ENCODE measurements at places on chromosomes 5 and 9. TPM values are rescaled to one million over a fixed set of nuclear protein-coding genes. Genes with fewer than 3 reads are reported as not detected.

- DNase-seq, result no peak
- peaks cover 5% of the 10 kb centered on the region for H3K4me1 ChIP-seq
- H3K27me3 ChIP-seq, result no peaks in the 10 kb centered on the region
- peaks cover 55% of the 10 kb centered on the region for H3K36me3 ChIP-seq
Observed at GRCh38 chr9:19288081-19288480, 57.6 kb downstream of the DENND4C start.

DNA sequence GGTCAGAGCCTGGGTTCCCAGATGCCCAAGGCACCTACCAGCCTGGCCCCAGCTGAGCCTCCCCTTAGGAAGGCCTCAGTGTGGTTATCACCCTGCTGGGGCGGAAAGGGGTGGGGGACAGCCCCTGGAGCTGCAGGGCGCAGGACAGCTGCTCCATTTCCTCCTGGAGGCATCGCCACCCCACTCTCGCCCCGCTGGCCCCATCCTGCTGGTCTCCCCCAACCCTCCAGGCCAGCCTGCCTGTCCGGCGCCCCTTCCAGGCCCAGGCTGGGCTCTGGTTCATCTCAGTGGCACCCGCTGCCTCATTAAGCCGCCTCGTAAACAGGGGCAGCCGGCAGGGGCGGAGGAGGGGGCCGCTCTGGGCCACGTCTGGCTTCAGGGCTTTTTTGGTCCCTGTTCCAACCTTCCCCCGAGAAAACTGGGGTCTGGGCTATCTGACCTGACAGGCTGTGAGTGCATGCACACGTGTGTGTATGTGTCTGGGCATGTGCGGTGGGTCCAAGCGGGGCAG is 30.8 kb upstream of the ENHO start:
- peaks cover 13% of the 10 kb centered on the region for H3K27me3 ChIP-seq
- H3K27ac ChIP-seq, result no peak overlapping the region
- no peaks in the 10 kb centered on the region for H3K4me1 ChIP-seq
- DNase-seq, result no peak
- no peak overlapping the region for H3K4me3 ChIP-seq

DNA sequence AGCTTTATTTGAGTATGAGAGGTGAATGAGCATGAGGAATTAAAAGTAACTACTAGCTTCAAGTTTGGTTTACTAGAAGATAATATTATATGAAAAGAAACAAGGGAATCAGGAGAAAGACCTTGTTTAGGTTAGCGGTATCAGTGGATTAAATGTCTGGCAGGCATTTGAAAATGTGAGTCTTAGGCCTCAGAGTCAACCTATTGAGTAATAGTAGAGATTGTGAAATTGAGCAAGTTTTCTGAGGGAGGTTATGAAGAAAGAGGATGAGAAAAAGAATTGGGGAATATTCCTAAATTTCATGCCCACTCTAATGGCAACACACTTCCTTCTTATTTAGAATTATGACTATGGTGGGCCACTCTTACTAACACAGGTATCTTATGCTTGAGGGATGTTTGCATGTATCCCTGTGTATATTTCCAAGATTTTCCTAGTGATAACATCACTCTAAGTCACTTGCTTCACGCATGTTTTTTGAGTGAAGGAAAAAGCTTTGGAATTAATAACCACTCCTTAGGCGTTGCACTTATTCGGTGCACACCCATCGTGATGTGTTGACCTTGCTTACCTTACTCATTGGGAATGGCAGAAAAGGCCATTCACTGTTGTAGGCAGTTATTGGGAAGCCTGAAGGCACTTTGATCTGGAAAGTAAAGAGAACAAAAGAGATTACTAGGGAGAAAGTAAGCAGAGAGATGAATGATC is 8.2 kb upstream of the ELL2 start:
- no peaks in the 10 kb centered on the region for H3K27me3 ChIP-seq
- H3K4me3 ChIP-seq, result no peak overlapping the region
- DNase-seq, result peak; percentile 75
- no peaks in the 10 kb centered on the region for H3K4me1 ChIP-seq
- no peaks in the 10 kb centered on the region for H3K36me3 ChIP-seq
- H3K27ac ChIP-seq, result no peak overlapping the region

Gene OR2S2
- not detected for total RNA-seq

DNA sequence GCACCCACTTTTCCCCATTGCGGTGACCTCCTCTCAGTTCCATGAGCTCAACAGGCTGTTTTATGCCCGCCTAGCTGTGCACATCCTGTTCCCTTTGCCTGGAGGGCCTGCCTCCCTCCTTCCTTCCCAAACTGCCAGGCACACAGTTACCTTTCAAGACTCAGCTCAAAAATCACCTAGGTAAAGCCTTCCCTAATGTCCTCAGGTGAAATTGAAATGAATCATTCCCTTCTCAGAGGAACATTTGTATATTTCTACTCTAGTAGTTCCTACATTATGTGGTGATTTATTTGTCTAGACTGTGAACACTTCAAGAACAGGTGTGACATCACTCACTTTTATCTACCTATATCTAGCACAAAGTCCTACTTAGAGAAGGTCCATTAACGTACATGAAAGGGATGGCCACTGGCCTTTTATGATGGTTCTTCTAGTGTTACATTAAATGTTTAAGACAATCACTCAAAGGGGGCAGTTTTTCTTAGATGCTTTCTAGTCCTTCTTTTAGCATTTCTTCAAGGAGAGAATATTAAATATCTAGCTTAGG is 103.5 kb upstream of the EQTN start:
- H3K4me3 ChIP-seq, result no peak overlapping the region
- no peak overlapping the region for H3K27ac ChIP-seq
- no peaks in the 10 kb centered on the region for H3K27me3 ChIP-seq
- DNase-seq, result no peak
- H3K36me3 ChIP-seq, result no peaks in the 10 kb centered on the region
- H3K4me1 ChIP-seq, result peaks cover 16% of the 10 kb centered on the region

- no peak for DNase-seq
- no peaks in the 10 kb centered on the region for H3K4me1 ChIP-seq
- H3K27ac ChIP-seq, result no peak overlapping the region
- H3K4me3 ChIP-seq, result no peak overlapping the region
- H3K27me3 ChIP-seq, result no peaks in the 10 kb centered on the region
Observed at GRCh38 chr5:33761139-33761538, 130.7 kb downstream of the ADAMTS12 start.

- H3K4me1 ChIP-seq, result no peaks in the 10 kb centered on the region
- H3K27me3 ChIP-seq, result peaks cover 46% of the 10 kb centered on the region
- no peak overlapping the region for H3K27ac ChIP-seq
- no peak overlapping the region for H3K4me3 ChIP-seq
- H3K36me3 ChIP-seq, result no peaks in the 10 kb centered on the region
Observed at GRCh38 chr9:126066131-126066530, 260.5 kb upstream of the MVB12B start.

DNA sequence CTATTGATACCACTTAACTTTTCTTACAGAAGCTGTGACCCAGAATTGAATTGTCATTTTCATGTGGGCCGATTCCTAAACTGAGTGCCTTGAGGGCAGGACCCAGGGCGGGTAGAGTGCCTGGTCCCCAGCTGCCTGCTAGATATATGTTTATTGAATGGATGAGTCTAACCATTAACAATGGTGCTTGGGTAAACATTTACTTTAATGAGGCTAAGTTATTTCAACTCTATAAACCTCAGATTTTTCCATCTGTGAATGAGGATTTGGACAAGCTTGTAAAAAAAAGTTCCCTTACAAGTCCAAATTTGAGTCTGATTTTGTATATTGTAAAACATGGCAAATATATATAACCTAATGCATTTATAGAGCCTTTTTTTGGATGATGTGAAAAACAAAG is 181.8 kb upstream of the ELL2 start:
- no peak for DNase-seq
- H3K36me3 ChIP-seq, result no peaks in the 10 kb centered on the region
- H3K27me3 ChIP-seq, result no peaks in the 10 kb centered on the region
- peak overlapping the region; percentile 23 for H3K27ac ChIP-seq

- no peak for DNase-seq
- H3K27ac ChIP-seq, result no peak overlapping the region
- no peak overlapping the region for H3K4me3 ChIP-seq
Observed at GRCh38 chr9:16653491-16654399, 216.7 kb downstream of the BNC2 start.

GRCh38 chr9:69649566-69650250 is 22.5 kb downstream of the APBA1 start:
- H3K27ac ChIP-seq, result no peak overlapping the region
- H3K36me3 ChIP-seq, result no peaks in the 10 kb centered on the region
- no peak overlapping the region for H3K4me3 ChIP-seq
- H3K27me3 ChIP-seq, result peaks cover 19% of the 10 kb centered on the region
- DNase-seq, result no peak

DNA sequence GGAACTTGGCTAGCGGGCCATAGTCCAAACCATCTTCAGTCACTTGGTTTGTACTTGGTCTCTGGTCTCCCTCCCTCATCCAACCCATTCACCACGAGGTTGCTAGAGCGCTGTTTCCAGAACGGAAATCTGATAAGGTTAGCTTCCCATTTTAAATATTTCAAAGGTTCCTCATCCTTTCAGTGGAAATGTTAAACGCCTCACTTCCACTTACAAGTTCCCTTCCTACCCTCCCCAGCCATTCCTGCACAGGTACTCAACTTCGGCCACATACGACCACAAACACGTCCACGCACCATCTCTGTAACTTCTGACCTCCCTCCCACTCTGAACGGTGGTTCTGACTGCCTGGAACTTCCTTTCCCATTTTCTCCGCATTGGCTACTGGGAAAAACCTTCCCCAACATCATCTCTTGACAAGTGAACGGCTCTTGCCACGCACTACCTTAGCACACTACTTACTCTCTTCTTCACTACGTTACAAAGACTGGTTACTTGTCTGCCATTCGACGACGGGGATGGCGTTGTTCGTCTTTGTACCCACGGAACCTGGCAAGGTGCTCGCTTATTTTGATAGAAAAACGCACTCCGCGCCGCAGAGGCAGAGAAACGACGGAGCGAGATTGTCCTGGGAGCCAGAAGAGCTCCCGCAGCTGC is 629 bp downstream of the CCNH start:
- H3K27ac ChIP-seq, result peak overlapping the region; percentile 95
- H3K4me3 ChIP-seq, result peak overlapping the region; percentile 85
- H3K27me3 ChIP-seq, result no peaks in the 10 kb centered on the region

GRCh38 chr5:76445063-76445462 is 42.0 kb downstream of the IQGAP2 start:
- no peak overlapping the region for H3K4me3 ChIP-seq
- H3K27ac ChIP-seq, result no peak overlapping the region
- no peak for DNase-seq
- H3K36me3 ChIP-seq, result no peaks in the 10 kb centered on the region
- H3K27me3 ChIP-seq, result peaks cover 13% of the 10 kb centered on the region

Gene CTSV
- 1.9 TPM for total RNA-seq

Gene ACOT12
- not detected for total RNA-seq

Gene PAX5
- total RNA-seq, result not detected

- no peak overlapping the region for H3K27ac ChIP-seq
- H3K4me1 ChIP-seq, result peaks cover 27% of the 10 kb centered on the region
- H3K36me3 ChIP-seq, result peaks cover 14% of the 10 kb centered on the region
- H3K27me3 ChIP-seq, result no peaks in the 10 kb centered on the region
Observed at GRCh38 chr5:72268753-72269410, 51.2 kb downstream of the MRPS27 start.

GRCh38 chr9:120937596-120937995 is 11.0 kb upstream of the TRAF1 start:
- H3K27ac ChIP-seq, result peak overlapping the region; percentile 25
- DNase-seq, result no peak
- H3K27me3 ChIP-seq, result no peaks in the 10 kb centered on the region
- peaks cover 38% of the 10 kb centered on the region for H3K4me1 ChIP-seq

- no peak for DNase-seq
- no peaks in the 10 kb centered on the region for H3K4me1 ChIP-seq
Observed at GRCh38 chr5:168736281-168736831, 157.2 kb upstream of the PANK3 start.

DNA sequence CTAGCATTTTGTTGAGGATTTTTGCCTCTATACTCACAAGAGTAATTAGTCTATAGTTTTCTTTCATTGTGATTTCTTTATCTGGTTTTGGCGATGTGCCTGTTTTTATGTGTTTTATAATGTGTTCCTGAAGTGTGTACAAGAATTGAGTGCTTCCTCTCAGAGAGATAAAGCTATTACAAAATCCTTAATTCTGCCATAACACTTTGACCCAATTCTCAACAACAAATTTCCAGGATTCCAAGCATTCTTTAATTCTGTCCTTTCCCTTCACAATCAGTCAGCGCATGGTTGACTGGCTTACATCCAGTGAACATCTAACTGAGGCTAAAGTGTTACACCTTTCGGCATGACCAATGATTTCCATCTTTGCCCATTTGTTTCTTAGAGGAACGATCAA is 282.9 kb upstream of the MVB12B start:
- no peak overlapping the region for H3K4me3 ChIP-seq
- no peak overlapping the region for H3K27ac ChIP-seq
- DNase-seq, result no peak
- H3K36me3 ChIP-seq, result no peaks in the 10 kb centered on the region
- no peaks in the 10 kb centered on the region for H3K4me1 ChIP-seq

DNA sequence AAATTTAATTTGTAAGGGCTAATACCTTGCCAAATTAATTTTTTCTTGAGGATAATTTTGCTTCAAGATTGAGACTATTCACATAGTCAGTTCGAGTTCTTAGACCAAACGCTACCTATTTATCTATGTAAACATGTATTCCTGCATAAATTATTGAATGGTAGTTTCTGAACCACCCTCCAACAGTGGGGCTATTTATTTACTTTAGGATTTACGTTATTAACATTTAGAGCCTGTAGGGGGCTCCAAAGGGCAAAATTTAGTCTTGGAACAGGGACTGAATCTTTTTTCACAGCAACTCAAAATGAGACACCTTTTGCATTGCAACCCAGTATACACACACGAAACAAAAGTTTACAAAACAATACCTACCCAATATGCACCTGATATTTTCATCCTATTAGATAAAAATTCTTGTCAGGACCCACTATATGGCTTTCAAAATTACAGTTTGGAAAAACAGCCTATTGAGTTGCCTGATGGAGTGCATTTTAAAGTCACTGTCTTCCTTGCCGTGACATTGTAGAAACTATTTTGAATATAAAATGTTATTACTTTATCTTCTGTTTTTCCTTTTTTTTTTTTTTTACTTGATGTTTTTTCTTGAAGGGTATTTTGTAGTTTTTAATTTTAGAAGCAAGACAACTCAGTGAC is 47.1 kb upstream of the POU4F3 start:
- no peaks in the 10 kb centered on the region for H3K27me3 ChIP-seq
- H3K4me1 ChIP-seq, result no peaks in the 10 kb centered on the region
- peaks cover 32% of the 10 kb centered on the region for H3K36me3 ChIP-seq
- no peak overlapping the region for H3K4me3 ChIP-seq
- H3K27ac ChIP-seq, result no peak overlapping the region

- H3K27ac ChIP-seq, result peak overlapping the region; percentile 23
- peak; percentile 47 for DNase-seq
- H3K4me3 ChIP-seq, result no peak overlapping the region
Observed at GRCh38 chr5:154285661-154286408, 95.3 kb downstream of the GALNT10 start.

GRCh38 chr9:128887914-128888350 is 6.0 kb downstream of the LRRC8A start:
- H3K36me3 ChIP-seq, result peaks cover 46% of the 10 kb centered on the region
- DNase-seq, result no peak
- peaks cover 38% of the 10 kb centered on the region for H3K4me1 ChIP-seq
- no peaks in the 10 kb centered on the region for H3K27me3 ChIP-seq
- no peak overlapping the region for H3K4me3 ChIP-seq

Data from MCF 10A (cell line).